Psoas muscle (tissue), 8 donors: ENCODE measurements at places on chromosomes 13 and 19. TPM values are rescaled to one million over a fixed set of nuclear protein-coding genes. Genes with fewer than 3 reads are reported as not detected.

GRCh38 chr19:41705393-41706174, 2.8 kb upstream of the CEACAM5 start:
- peaks cover 21% of the 10 kb centered on the region for H3K27me3 ChIP-seq
- H3K27ac ChIP-seq = no peak overlapping the region
- no peaks in the 10 kb centered on the region for H3K36me3 ChIP-seq

GRCh38 chr19:39916236-39916635, 18.2 kb downstream of the FCGBP start:
- H3K36me3 ChIP-seq = no peaks in the 10 kb centered on the region
- H3K27ac ChIP-seq = no peak overlapping the region
- H3K27me3 ChIP-seq = no peaks in the 10 kb centered on the region
- H3K4me3 ChIP-seq = no peak overlapping the region

- H3K4me3 ChIP-seq = no peak overlapping the region
- H3K27ac ChIP-seq = no peak overlapping the region
These were observed 110.6 kb downstream of the SIPA1L3 start for GRCh38 chr19:38017401-38018151.

GRCh38 chr13:19805765-19806164, 23.0 kb upstream of the PSPC1 start:
- H3K27ac ChIP-seq = no peak overlapping the region
- no peaks in the 10 kb centered on the region for H3K4me1 ChIP-seq
- DNase-seq = no peak
- no peaks in the 10 kb centered on the region for H3K36me3 ChIP-seq
- H3K27me3 ChIP-seq = no peaks in the 10 kb centered on the region

DNA sequence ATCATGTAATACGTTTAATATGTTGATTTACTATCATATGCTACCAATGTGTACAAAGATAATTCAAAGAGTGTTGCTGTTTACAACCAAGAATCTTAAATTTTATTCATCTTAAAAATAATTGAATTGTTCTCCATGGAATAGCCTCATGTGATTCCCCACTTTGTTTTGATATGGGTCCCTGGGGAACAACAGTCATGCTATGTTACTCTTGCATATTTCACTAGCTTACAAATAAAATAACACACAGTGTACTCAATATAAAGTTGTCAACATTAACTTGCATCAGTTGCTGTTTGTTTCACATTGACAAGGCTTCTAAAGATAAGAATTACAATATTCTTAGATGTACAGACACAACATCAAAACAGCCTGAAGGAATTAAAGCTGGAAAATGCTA, 2.3 kb downstream of the ENOX1 start:
- no peak overlapping the region for H3K27ac ChIP-seq
- H3K27me3 ChIP-seq = no peaks in the 10 kb centered on the region
- no peaks in the 10 kb centered on the region for H3K36me3 ChIP-seq
- no peak for DNase-seq
- peaks cover 8% of the 10 kb centered on the region for H3K4me1 ChIP-seq

DNA sequence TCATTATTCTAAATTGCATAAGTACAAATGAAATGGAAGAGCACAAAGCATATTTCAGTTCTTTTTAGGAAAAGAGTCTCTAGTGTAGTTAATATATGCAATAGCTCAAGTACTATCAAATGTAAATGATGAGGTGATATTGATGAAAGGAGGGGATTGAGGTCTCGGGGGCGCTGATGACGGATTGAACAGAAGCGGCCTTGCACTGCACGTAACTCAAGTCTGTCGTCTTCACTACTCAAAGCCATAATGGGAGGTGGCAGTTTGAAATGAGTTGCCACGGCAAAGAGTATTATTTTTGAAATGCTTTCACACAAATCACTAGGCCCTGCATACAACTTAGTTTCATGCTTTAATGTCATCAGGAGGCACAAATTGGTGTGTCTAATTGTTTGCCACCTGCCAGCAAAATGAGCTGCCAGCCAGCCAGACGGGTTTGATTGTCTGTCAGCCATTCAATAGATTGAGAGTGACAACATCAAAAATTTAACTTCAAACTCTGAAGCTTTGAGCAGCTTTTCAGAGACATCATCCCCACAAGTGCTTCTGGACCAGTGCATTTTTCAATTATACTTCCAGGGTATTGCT, 256.6 kb downstream of the NBEA start:
- H3K4me3 ChIP-seq = no peak overlapping the region
- peaks cover 11% of the 10 kb centered on the region for H3K36me3 ChIP-seq
- DNase-seq = no peak

DNA sequence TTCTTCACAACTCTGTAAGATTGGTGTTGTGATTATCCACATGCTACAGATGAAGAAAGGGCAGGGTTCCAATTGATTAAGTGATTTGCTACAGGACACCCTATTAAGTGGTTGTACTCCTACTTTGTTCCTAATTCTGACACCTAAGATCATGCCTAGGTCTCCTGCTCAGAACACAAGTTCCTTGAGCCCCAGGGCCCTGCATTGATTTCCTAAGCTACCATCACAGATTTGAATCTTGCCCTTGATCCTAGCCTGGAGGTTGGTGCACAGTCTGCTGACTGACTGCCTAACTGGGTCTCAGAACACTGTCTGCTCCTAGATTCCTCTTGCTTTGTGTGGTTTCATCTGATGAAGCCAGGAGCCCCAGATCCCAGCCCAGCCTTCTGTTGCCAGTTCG, 19.6 kb upstream of the WDFY2 start:
- no peaks in the 10 kb centered on the region for H3K4me1 ChIP-seq
- DNase-seq = no peak
- no peak overlapping the region for H3K27ac ChIP-seq
- no peaks in the 10 kb centered on the region for H3K27me3 ChIP-seq
- H3K4me3 ChIP-seq = no peak overlapping the region

GRCh38 chr19:17248011-17248776, 2.5 kb upstream of the NR2F6 start:
- no peaks in the 10 kb centered on the region for H3K36me3 ChIP-seq
- no peak overlapping the region for H3K27ac ChIP-seq
- H3K27me3 ChIP-seq = no peaks in the 10 kb centered on the region

TLE5 gene
- total RNA-seq = 390 TPM

GATAD2A gene
- total RNA-seq = 54.9 TPM

PROZ gene
- not detected for total RNA-seq

CYP2A7 gene
- 0.71 TPM for total RNA-seq

CDX2 gene
- not detected for total RNA-seq

KIR2DL3 gene
- total RNA-seq = not detected

GAPDHS gene
- total RNA-seq = not detected
